T1000 (cell line): ENCODE measurements at places on chromosomes 2 and 18.

GRCh38 chr2:239315308-239315707 is 85.5 kb downstream of the HDAC4 start:
- no peak for DNase-seq

DNA sequence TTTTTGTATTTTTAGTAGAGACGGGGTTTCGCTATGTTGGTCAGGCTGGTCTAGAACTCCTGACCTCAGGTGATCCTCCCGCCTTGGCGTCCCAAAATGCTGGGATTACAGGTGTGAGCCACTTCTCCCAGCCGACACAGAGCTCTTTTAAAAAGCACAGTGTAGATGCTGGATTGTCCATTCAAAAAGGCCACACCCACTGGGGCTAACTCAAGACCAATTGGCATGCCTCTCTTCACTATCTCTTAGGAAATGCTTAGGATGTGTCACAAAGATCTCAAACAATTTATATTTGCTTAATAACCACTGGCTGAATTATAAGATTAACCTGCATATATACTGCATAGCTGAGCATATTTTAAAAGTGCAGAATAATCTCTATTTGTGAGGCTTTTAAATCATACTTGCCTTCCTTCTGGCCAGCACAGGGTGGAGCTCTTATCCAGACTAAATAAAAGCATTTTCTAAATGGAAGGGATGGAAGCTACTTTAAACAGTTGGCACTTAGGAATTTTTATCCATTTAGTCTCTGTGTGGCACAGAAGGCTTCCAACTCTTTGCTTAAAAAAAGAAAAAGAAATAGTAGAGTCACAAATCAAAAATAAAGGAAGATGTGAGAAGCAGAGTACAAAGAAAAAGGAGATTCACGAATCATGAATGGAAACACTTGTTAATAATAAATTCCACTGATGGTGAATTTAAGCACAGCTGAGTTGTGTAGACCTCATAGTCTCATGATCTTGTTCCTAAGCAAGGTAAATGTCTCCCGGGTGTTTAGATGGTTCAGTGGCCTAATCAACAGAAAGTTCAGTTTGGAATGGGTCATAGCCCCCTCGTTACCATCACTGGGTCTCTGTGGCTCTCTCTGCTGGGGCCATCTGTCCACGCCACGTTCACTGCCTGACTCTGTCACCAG is 22.4 kb downstream of the CRYGD start:
- no peak for DNase-seq

GRCh38 chr2:235291461-235291860 is 202.4 kb upstream of the AGAP1 start:
- no peak for DNase-seq

DNA sequence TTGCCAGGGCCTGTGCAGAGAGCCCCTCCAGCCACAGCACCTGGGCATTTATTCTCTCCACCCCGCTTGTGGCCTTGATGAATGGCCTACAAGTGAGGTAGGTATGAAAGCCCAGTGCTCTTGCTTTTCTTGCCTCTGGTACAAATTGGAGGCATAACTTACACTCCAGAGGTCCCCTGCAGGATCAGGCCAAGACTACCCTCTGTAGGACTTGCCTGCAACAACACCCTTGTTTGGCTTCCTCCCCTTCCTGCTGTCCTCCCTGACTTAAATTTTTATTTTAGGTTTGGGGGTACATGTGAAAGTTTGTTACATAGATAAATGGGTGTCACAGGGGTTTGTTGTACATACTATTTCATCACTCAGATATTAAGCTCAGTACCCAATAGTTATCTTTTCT is 95.7 kb downstream of the CDC42EP3 start:
- no peak for DNase-seq

DNA sequence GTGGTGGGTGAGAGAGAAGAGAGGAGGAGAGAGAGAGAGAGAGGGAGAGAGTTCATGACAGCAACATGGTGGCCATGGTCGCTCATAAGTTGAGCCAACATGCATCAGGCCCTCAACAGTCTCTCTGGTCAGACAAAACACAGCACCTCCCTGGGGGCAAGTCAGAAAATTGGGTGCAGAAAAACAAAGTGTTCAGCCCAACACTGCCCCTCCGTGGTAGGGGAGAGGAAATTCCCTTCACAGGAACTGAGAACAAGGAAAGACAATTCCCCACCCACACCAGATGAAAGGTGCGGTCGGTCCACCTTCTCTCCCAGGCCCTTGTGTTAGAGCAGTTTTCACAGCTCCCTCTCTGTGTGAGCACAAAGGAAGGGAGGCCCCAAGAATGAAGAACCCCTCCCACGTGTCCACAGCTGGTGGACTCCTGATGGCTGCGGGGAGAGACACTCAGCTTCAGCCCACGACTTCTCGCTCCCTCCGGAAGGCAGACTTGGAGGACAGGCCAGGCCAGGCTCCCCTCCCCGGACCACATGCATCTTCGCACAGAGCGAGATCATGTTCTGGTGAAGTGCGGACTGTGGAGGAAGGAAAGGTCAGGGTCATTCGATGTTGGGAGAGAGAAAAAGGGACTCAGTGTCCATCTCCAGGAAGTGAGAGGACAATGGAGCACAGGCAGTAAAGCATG is 181.7 kb downstream of the ANAPC1 start:
- peak; percentile 30 for DNase-seq
